ENCODE measurements at places on chromosomes 12 and 14.

DNA sequence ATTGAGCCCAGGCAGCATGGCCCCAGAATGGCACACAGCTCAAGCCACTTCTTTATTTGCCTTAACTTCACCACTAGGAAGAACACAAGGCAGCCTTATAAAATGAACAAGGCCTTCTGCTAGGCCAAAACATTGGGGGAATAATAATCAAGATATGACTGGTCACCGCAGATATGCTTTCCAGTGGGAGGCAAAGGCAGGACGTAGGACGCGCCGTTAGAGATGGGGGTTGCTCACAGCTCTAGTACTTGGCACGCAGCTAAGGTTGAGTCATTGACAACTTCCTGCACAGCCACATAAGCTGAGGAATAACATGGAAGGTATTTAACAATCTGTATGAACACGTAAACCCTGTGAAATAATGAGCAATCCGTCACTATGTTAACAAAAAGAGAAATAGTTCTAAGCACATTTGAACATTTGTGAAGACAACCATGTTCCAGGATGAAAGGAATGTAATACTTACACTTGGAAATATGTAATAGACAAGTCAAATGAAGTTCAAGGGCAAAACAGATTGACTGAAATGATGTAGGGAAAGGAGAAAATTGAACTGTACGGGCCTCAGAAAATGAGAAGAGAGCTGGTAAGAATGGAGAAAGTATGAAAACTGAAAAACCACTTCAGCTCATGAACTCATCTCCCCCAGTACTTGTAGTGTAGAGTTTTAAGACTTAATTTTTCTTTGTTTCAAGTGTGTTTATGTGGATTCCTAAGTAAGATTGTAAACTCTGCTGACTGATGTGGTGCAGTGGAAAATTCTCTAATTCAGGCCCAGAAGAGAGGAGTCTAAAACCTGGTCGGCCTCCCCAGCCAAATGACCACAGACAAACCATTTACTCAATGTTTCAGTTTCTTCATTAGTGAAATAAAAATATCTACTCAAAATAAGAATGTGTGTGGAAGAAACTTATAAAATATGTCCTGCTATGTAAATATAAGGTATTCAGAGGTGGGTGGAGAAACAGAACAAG lies 59.3 kb upstream of the CCDC91 start:
- no peak for DNase-seq

GRCh38 chr12:90207799-90208198 lies 499.2 kb upstream of the ATP2B1 start:
- no peak for DNase-seq

GRCh38 chr12:9969673-9970072 lies 1.5 kb upstream of the CLEC12A start:
- no peak for DNase-seq

GRCh38 chr14:32469388-32470160 lies 140.5 kb downstream of the AKAP6 start:
- DNase-seq = no peak

DNA sequence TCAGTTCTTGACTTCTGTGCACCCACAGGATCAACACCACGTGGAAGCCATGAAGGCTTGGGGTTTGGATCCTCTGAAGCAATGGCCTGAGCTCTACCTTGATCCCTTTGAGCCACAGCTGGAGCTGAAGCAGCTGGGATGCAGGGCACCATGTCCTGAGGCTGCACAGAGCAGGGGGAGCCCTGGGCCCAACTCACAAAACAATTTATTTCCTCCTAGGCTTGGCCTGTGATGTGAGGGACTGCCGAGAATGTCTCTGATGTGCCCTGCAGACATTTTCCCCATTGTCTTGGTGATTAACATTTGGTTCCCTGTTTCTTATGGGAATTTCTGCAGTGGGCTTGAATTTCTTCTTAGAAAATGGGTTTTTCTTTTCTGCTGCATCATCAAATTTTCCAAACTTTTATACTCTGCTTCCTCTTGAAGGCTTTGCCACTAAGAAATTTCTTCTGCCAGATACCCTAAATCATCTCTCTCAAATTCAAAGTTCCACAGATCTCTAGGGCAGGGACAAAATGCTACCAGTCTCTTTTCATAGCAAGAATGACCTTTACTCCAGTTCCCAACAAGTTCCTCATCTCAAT lies 288.2 kb downstream of the CCDC59 start:
- DNase-seq = no peak

GRCh38 chr12:59646636-59647035 lies 50.8 kb downstream of the SLC16A7 start:
- DNase-seq = no peak

DNA sequence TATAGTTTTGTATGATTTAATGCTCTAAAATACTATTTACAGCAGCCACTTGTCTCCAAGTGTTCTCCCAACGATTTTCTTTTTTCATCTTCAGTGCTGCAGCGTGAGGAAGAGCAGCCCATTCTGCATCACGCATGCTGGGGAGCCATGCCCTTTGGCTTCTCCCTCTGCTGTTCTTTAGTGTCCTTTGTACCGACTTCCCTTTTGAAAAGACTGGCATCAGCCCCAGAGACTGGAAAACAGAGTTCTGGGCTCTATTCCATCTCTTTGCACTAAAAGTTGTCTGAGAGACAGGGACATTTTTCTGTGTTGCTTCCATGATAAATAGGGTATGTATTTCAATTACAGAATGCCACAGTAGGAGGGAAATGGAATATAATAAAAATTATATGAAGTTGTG lies 105.1 kb downstream of the RERG start:
- DNase-seq = no peak

DNA sequence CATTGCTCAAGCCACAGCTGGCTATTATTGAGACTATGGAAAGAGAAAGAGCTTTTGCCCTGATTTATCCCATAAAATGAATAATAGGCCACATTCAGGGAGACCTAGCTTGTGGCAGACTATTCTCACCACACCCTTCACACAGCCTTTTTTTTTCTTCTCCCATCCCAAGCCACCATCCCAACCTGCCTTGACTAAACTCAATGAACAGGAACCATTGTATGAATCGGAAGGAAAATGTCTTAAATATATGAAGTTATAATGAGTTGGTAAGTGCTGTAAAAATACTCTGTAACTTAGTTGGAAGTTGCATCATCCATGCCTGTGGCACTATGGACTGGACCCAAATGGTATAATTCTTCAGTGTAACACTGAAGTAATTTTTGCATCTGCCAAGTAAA lies 338.4 kb downstream of the RAD51B start:
- DNase-seq = no peak

DNA sequence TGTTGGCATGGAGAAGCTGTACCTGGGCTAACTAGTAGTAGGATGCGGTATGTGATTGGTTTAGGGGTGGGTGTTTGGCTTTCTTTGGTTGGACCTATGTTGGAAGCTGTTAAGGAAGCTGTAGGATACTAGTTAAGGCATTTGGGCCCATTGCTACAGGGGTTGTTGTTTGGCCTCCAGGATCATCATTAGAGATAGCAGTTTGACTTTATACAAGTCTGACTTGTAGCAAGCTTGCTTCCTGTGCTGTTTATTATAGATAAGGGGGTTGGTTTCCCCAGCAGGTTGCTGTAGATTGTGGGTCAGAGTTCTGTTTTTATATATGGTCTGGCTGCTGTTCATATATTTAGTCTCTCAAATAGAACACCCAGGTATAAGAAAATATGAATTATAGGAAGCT lies 1.4 kb upstream of the PRIM1 start:
- no peak for DNase-seq

GRCh38 chr12:106303202-106303820 lies 778 bp downstream of the TCP11L2 start:
- DNase-seq = peak; percentile 52

GRCh38 chr12:70252832-70253231 lies 9.6 kb downstream of the CNOT2 start:
- DNase-seq = no peak

DNA sequence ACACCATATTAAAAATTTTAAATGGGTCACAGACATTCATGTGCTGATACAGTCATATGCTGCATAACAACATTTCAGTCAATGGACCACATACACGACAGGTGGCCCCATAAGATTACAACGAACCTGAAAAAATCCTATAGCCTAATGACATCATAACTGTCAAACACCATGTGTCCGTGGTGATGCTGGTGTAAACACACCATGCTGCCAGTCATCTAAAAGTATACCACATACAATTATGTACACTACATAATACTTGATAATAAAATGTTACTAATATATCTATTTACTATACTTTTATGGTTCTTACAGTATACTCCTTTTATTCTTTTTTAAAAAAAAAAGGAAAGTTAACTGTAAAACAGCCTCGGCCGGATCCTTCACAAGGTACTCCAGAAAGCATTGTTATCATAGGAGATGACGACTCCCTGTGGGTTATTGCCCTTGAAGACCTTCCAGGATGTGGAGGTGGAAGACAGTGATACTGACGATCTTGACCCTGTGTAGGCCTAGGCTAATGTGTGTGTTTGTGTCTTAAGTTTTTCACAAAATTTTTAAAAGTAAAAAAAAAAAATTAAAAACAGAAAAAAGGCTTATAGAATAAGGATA lies 5.0 kb upstream of the TDG start:
- no peak for DNase-seq

DNA sequence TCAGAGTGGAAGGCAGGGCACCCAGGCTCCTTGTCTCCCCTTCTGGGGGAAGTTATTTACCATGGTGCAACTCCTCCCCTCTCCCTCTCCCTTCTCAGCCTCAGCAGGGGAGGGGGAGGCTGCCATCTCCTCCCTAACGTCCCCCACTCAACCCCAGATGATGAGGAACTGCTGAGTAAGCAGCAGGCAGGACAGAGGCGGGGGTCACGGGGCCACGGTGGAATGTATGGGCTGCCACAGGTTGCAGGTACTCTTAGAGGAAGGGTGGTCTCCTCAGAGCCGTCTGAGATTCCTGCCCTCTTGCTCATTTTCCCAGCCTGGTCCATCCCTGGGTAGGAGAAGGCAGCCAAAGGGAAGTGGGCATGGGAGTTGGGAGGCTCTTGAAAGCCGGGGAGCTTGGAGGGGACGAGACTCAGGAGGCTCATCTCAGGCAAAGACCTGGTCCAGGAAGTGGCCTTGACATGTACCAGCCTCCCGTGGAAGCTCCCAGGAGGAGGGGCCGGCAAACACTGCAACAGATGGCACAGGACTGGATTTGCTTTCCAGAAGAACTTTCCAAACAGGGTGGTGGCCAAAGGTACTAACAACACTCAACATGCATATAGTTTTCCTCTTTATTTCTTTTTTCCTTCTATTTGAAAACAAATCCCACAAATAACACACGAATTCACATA lies 19.0 kb downstream of the RIN3 start:
- no peak for DNase-seq

- DNase-seq = no peak
Measured at GRCh38 chr12:116065606-116066005, 211.9 kb downstream of the MED13L start.

DNA sequence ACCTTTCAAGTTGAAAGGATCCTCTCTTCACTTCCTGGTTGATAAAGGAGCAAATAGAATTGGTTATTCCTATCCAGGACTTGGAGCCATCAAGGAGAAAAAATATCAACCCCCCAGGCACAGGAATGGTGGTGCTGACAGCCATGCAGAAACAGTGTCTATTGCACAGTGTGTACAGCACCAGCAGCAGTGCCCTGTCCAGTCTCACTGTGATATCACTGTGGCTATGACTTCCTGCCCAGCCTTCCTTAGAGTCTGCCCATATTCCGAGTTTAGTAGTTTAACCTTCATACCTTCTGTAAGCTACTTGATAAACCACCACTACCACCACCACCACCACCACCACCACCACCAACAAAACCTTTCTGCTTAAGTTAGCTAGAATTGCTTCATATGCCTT lies 45.1 kb upstream of the FERMT2 start:
- DNase-seq = no peak

GRCh38 chr14:76538648-76539008 lies 162.7 kb downstream of the ESRRB start:
- DNase-seq = no peak

- DNase-seq = no peak
Measured at GRCh38 chr12:77152623-77153193, 87.3 kb upstream of the E2F7 start.

GRCh38 chr12:45231515-45232145 lies 15.7 kb downstream of the ANO6 start:
- no peak for DNase-seq

DNA sequence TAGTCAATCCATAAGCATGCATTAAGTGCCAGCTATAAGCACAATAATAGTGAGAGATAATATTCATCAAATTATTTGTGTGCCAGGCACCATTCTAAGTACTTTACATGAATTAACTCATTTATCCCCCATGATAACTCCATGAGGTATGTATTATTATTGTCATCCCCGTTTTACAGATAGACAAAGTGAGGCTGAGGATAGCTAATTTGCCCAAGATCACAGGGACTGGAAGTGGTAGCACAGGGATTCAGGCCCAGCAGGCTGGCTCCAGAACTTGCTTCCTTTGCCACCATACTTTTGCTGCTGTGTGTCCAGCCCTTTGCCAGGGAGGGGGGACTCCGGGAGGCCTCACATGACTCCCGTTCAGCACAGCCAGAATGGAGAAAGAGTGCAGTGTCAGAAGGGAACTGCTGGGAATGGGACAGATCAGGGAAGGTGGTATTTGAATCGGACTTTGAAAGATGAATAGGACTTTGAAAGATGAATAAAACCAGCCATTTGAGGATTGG lies 128.0 kb upstream of the PWP1 start:
- DNase-seq = no peak

DNA sequence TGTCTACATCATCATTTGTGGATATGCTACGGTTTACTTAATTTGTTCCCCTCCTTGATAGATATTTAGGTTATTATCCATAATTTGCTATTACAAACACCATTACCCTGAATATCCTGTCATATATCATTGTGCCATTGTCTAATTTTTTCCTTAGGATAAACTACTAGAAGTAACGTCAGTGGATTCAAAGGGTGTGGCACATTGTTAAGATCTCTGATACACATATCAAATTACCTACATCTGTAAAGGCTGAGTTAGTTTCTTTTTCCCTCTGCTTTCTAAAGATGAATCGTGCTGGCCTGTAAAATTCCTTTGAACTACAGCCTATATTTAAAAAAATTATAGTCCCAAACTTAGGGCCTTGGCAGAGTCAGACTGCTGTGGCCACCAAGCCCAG lies 53.9 kb upstream of the STRN3 start:
- no peak for DNase-seq

GRCh38 chr12:55929306-55929791 lies 1.6 kb upstream of the DGKA start:
- DNase-seq = peak; percentile 71

- no peak for DNase-seq
Measured at GRCh38 chr12:43935581-43935980, 99.7 kb downstream of the TMEM117 start.

GRCh38 chr12:46509135-46509534 lies 136.6 kb upstream of the SLC38A2 start:
- DNase-seq = no peak

GRCh38 chr12:54629925-54630324 lies 4.8 kb downstream of the LACRT start:
- DNase-seq = no peak

- DNase-seq = no peak
Measured at GRCh38 chr14:25908277-25909044, 689.4 kb downstream of the NOVA1 start.

GRCh38 chr14:91396959-91397815 lies 20.4 kb downstream of the CCDC88C start:
- peak; percentile 56 for DNase-seq

Measured in stimulated activated CD8-positive, alpha-beta memory T cell treated with anti-CD3 and anti-CD28 coated beads, Interleukin-2, amount 100 ng/mL, for 48 hours (primary cell).